ACHN (cell line): ENCODE measurements at places on chromosomes 7 and 10.

DNA sequence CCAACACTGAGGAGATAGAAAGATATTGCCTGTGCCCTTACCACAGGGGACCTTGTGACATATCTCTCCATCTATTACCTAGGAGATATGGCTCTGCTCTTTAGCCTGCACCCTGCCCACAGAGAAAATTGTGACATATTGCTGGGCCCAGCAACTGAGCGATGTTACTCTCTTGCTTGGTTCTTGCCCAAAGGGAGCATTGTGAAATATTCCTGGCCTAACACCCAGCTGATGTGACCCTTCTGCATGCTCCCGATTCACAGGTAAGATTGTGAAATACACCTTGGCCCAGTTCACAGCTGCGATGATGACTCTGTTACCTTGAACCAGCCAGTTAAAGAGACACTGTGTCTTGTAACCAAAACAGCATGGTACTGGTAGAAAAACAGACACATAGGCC lies 37.2 kb upstream of the ZNF107 start:
- DNase-seq = no peak

- no peak for DNase-seq
These were observed 7.2 kb downstream of the ABLIM1 start for GRCh38 chr10:114650831-114651230.

GRCh38 chr7:66426996-66427395 lies 201.7 kb upstream of the KCTD7 start:
- no peak for DNase-seq

- peak; percentile 93 for DNase-seq
These were observed 12.4 kb upstream of the HUS1 start for GRCh38 chr7:47991741-47992311.

- no peak for DNase-seq
These were observed 17.3 kb upstream of the SAMD9L start for GRCh38 chr7:93165447-93165846.

GRCh38 chr7:133985300-133985699 lies 141.8 kb upstream of the LRGUK start:
- DNase-seq = no peak

- peak; percentile 93 for DNase-seq
These were observed 46.7 kb downstream of the MICALL2 start for GRCh38 chr7:1412322-1413261.

DNA sequence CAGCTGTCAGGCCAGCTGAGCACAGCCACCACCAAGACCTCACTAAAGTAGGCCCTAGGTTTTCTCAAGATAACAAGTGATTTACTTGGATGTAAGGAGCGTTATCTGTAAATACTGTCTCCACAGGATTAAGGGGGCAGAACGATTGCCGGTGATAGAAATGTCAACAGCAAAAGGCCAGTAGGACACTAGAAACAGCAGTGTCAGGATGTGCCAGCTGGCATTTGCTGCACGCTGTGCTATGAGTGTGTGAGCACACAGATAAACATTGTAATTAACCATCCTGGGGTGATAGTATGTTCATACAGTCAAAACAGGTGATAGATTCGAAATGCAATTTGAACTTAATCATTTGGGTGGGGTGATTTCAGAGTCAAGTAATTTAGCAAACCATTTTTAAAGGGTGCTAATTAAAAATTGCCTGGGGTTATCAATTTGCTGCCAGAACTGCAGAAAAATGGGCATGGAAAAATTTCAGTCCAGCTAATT lies 36.3 kb upstream of the NOBOX start:
- DNase-seq = no peak

DNA sequence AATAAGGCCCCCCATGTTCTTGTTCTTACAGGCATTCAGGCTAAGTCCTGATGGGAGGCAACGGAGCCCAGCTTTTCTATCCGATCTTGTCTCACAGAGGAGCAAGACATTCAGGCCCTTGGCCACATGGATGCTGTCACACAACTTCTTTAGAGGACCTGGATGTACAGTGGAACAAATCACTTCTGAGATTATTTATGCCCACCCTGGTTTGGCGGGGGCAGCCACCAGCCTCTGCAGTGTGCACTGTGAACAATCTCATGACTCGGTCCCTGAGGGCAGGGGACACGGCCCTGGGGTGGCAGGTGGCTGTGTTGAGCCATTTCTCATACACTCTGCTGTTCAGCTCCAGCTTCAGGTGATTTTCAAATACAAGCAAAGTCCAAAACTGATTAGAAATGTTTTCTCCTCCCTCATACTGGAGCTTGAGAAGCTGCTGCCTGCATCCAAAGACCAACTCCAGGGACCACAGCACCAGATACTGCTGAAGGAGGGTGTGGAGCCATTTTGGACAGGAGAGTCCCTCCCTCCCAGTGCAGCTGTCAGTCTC lies 441.3 kb downstream of the GRID1 start:
- DNase-seq = no peak

DNA sequence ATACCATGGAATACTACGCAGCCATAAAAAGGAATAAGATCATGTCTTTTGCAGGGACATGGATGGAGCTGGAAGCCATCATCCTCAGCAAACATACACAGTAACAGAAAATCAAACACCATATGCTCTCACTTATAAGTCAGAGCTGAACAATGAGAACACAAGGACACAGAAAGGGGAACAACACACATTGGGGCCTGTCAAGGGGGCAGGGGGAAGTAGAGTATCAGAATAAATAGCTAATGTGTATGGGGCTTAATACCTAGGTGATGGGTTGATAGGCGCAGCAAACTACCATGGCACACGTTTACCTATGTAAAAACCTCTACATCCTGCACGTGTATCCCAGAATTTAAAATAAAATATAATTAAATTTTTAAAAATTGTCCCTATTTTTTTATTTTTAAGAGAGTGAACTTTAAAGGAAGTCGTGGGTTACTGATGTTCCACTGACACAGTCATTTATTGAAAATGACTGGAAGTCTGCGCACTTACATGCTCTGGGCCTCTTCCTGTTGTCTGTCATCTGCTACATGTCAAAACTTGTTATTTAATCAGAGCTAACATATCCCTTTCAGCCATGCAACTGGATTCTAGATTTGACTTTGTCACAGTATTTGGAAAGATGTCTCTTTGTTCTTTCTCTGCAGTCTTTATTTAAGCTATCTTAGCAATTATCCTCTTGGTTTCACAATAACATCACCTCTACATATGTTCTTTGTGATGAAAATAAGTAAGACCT lies 73.7 kb upstream of the ABCB5 start:
- DNase-seq = no peak

DNA sequence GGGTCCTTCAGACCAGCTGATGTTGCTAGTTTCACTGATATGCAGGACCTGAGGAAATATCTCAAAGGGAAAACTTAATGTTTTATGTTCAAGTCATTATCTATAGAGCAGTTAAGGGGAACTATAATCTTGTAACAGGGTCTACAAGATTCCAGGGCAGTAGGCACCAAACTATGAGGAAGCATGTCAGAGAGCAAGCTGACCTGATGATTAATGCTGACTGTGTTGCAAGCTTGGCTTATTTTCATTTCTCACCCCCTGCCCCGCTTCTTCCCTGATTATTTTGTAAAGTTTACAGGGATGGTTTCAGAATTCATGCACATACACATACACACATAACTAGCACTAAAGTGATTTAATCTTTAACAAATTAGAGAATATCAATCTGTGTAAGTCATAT lies 84.3 kb upstream of the CACNA2D1 start:
- no peak for DNase-seq

DNA sequence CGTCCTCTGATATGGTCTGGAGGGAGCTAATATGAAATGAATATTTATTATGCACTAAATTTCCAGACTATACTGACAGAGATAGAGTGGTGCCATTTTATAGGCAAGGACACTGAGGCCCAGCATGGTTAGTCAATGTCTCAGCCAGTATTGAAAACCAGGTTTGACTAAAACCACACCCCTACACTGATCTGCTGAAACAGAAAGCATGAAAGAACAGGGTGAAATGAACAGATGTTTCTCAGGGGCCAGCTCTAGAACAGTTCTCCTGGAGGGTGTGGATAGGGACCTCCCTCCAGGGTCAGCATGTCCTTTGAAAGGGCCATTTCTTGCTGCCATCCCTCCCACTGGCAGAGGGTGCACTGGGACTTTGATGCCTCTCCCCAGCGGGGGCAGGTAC lies 700.5 kb downstream of the GRID1 start:
- DNase-seq = no peak
